ENCODE measurements at places on chromosomes 11 and 22. TPM values are rescaled to one million over a fixed set of nuclear protein-coding genes. Genes with fewer than 3 reads are reported as not detected.

The SYNGR1 gene
- polyA plus RNA-seq: 12.9 TPM

The OR5B2 gene
- polyA plus RNA-seq: not detected

The RIC3 gene
- 0.30 TPM for polyA plus RNA-seq

The MS4A15 gene
- polyA plus RNA-seq: not detected

The OR2AG1 gene
- polyA plus RNA-seq: 0.04 TPM

The HEPN1 gene
- 0.20 TPM for polyA plus RNA-seq

The TIMM10B gene
- 16.3 TPM for polyA plus RNA-seq

The NNMT gene
- polyA plus RNA-seq: 58.6 TPM

The AQP11 gene
- 1.6 TPM for polyA plus RNA-seq

The APOBEC3G gene
- polyA plus RNA-seq: 3.2 TPM

The TAGLN gene
- 75.4 TPM for polyA plus RNA-seq

The VSIG10L2 gene
- polyA plus RNA-seq: 0.28 TPM

The C1QTNF6 gene
- polyA plus RNA-seq: 14.8 TPM

The KCNJ11 gene
- polyA plus RNA-seq: 19.3 TPM

The ACTN3 gene
- polyA plus RNA-seq: 24.1 TPM

The TTC36 gene
- polyA plus RNA-seq: 2.4 TPM

The UCP3 gene
- polyA plus RNA-seq: 4.5 TPM
